Glomerular endothelial cell (primary cell): ENCODE measurements at places on chromosomes 16 and 17. TPM values are rescaled to one million over a fixed set of nuclear protein-coding genes. Genes with fewer than 3 reads are reported as not detected.

DNA sequence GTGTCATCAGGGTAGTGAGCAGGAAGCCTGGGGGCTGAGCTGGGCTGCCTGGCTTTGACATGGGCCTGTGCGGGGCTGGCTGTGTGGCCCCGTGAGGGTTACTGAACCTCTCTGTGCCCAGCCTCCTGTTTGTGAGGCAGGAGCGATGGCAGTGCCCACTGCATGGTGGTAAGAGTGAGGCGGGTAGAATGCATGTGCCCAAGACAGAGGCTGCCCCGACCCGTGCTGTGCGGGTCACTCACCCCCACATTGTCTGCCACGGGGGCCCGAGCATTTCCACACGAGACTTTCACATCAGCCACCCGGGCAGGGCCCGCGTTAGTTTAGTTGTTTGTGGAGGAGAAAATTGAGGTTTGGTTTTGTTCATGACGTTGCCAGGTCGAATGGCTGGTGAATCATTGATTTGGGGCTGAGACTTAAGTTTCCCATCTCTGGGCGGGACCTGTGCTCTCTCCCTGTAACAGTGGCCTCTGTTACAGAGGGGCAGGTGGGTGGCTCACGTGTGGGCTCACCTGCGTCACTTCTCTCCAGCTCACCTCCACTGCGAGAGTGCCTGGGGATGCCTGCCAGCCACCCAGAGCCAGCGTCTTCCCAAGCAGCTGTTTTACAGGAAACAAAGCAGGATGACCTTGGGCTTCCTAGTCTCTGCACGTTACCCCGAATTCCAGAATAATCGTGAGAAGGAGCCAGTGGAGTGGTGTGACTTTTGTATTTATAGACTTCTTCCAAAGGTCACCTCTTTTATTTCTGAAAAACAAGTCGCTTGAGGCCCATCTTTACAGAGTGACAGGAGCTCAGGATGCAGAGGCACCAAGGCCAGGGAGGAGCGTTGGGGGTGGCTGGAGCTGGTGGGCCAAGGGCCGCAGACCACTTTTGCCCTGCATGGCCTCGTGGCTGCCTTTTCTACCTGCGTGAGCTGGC, 150.6 kb downstream of the RPTOR start:
- DNase-seq: no peak

DNA sequence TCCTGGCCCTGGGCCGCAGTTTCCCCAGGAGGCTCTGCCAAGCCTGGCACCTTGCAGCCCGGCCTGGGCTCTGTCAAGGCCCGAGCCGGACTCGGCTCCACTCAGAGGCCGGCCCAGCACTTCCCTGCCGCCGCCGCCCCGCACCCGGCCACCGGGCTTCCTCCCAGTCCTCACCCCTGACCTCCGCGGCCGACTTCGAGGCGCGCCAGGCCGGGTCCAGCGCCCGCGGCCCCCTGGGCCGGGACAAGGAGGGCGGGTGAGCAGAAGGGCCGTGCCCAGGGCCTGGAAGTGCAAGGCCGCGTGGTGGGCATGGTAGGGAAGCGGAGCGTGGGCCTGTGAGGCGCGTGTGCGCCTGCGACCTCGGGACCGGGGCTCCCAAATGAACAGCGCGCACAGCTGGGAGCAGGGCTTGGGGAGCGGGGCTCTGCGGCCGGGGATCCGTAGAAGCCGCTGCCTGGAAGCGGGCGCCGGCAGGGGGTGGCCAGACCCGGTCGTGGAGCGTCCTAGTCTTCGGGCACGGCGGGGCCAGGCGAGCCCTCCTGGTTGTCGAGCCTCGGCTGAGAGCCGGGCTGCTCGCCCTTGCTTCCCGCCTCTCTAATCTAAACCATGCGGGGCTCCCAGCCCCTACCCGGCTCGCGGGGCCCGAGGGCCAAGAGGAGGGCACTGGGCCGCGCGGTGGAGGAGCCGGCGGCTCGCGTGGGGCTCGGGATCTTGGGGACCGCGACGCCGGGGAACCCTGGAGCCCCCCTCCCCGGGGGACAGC, 503 bp upstream of the TBX4 start:
- DNase-seq: no peak

The RDM1 gene
- 0.47 TPM in 1 of 2 replicates, not detected in the other for total RNA-seq

DNA sequence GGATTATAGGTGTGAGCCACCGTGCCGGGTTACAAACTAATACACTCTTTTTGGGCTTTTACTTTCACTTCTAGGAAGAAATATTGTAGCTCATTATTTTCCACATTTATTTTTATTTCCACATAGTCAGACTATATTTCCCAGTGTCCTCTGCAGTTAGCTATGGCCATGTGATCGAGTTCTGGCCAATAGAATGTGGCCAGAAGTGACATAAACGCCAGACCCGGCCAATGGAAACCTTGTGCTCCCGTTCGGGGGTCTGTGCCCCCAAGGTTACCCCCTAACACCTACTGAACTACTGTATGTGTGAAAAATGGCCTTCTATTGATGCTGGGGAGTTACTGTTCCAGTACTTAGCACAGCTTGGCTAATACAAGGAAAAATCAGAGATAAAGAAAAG, 13.2 kb upstream of the RPTOR start:
- no peak for DNase-seq

DNA sequence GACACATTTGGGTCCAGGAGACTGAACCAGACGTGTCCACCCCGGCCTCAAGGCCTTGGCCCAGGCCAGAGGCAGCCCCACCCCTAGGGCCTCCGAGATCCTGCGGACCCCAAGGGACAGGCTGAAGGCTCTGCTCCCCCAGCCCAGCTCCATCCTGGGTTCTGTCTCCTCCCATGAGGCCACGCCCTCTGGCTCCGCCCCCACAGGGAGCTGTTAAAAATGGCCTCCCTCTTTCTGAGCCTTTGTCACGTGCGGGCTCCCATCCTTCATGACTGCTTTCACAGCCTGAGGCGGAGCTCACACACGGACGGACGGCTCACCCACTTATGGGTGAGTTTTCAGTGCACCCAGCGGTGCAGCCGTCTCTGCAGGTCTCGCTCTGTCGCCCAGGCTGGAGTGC, 6.5 kb upstream of the CACNA1H start:
- no peak for DNase-seq

DNA sequence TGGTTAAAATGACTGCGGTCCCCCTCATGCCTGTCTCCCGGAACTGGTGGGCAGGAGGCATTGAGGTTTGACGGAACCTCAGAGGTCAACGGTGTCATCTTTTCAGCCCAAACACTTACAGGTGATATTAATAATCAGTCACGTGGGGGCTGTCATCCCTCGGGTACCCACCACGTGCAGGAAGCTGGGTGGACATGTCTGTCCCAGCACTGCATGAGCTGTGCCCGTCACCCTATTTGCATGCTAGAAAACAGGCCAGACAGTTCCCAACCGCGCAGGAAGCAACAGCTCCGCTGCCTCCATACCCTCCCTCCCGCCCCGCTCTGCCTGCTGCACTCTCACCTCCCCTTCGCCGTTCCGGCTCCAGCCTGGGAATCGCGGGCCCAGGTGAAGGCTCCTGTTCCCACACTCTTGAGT, 1.4 kb downstream of the SYNGR3 start:
- DNase-seq: no peak

DNA sequence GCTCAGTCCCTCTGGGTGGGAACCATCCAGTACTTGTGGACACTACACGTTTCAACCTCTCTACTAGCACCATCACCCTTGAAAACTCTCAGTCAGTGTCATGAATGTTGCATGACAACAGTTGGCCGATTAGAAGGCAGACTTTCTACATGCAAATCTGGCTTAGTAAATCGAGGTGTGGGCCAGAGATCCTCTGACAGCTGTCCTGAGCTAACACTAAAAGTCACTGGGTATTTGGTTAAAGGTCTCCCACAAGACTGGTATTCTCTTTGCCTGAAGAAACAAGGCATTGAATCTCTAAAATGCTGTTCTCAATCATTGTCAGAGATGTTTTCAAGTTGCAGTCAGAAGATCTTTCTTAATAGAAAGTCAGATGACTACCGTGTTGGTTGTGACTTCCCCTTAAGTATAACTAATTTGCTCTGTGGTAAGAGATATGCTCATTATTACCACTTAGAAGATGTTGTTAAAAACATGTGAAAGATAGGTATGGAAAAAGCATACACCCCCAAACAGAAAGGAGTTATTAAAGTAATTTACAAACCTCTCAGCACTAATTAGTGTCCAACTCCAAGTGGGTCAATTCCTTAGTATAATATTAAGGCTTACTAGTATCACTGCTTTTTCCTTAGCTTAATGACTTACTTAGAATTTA, 62.3 kb downstream of the WNT3 start:
- DNase-seq: no peak

DNA sequence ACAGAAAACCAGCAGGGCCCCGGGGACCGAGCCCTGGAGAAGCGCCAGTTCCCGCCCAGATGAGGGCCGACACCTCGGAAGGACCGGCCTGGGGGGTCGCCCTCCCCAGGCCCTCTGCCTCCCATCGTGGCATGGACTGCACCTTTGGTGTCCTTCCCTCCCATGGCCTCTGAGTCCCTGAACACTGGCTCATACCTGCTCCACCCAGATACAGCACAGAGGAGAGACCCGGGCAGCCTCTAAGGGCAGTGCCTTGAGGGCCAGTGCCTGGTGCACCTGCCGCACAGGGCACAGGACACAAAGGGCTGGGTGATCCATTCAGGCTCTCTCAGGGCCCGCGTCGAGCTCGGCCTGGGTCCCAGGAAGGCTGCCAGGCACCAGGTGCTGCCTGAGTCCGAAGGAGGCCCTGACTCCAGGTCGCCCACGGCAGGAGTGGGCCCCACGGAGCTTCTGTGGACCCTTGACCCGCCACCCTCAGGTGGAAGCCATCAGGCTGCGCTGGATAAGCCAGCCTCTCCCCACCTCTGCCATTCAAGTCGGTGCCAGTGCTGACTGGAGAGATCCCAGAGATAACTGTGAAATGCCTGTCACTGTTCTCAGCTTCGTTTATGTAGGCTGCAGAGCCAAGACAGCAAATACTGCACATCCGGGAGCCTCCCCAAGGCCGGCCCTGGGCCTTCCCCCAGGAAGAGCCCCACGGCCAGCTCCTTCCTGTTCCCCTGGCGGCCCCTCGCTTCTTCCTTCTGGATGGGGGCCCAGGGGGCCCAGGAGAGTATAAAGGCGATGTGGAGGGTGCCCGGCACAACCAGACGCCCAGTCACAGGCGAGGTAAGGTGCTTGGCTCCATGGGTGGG, at the start of gene ZG16B:
TSS of gene ZG16B (plus strand) at position 803 of the 854 bp plus-strand sequence. CDS start 139 bp downstream, outside the sequence.
- no peak for DNase-seq

- no peak for DNase-seq
Observed at GRCh38 chr16:19478505-19478904, 43.4 kb downstream of the GDE1 start.

The CHST5 gene
- total RNA-seq: 0.12 TPM in 1 of 2 replicates, not detected in the other

- DNase-seq: no peak
Observed at GRCh38 chr16:24101431-24101830, 154.7 kb upstream of the CACNG3 start.
